ENCODE measurements at places on chromosomes 3 and 15.

DNA sequence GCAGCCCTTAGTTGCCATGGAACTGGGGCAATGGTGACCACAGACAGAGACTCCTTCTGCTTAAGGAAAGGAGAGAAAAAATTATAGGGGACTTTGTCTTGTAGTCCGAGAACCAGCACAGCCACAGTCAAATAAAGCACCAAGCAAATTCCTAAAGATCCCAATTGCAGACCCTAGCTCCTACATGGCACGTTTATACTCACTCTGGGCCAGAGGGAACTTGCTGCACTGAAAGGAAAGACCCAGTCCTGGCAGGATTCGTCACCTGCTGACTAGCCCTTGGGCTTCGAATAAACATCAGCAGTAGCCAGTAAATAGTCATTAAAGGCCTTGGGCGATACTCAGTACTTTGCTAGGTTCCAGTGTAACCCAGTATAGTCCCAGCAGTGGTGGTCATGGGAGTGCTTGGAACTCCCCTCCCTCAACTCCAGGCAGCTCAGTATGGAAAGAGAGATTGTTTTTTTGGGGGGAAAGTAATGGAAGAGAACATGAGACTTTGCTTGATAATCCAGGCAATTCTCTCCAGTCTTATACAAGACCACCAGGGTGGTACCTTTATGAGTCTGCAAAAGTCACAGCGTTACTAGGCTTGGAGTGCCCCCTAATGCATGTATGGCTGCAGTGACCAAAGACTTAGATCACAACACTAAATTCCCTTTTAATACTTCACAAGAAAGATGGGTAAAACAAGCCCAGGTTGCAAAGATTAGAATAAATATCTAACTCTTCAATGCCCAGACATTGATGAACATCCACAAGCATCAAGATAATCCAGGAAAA, 66.4 kb upstream of the AGTR1 start:
- DNase-seq, result no peak

DNA sequence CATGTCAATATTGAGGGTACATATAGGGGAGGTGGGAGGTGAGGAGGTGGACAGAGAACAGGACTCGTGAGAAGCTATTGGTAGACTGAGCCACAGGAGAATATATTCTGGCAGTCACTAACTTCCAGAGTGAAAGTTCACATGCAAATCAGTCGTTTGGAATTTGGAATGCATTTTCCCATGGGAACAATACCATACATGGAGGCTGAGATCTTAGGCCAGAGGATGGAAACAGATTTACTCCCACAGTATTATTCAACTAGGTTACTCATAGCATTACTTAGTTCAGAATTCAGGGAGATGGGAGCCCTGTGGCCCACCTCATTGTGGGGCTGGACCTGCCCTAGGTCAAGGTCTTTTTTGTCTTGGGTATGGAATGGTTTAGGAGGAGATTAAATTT, 36.4 kb upstream of the ABHD2 start:
- no peak for DNase-seq

- DNase-seq, result no peak
Measured at GRCh38 chr15:65372787-65373067, 5.1 kb downstream of the IGDCC3 start.

DNA sequence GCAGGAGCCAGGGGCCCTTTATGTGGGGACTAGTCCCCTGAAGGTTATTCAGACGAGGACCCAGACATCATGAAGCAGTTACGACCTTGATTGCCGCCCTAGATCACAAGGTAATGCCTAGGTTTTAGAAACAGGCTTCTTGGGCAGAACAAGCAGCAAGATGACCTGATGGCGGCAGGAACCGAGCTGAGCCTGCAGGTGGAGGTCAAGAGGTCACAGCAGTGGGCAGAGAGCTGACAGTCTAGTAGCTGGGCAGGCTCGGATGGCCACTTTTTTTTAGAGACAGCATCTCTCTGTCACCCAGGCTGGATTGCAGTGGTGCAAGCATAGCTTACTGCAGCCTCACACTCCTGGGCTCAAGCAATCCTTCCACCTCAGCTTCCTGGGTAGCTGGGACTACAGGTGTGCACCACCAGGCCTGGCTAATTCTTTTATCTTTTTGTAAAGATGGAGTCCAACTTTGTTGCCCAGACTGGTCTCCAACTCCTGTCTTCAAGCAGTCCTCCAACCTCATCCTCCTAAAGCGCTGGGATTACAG, 83.5 kb upstream of the ABHD17C start:
- no peak for DNase-seq

DNA sequence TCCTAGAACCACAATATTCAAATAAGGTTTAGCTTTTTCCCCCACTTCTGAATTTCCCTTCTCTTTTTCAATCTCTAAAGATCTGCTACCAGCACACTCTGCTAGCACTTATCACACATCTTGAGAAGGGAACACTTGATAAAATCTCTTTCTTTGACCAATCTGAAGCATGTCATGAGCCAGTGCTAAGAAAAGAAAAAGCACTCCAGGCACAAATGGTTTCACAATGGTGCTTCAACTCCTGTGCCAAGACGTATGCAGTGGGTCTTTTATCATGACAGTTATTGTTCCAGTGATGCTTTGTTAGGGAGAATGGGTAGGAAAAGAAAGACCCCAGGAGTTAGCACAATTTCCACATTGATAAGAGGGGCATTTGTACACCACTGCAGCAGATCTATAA, 248.4 kb downstream of the ZNF385D start:
- no peak for DNase-seq

DNA sequence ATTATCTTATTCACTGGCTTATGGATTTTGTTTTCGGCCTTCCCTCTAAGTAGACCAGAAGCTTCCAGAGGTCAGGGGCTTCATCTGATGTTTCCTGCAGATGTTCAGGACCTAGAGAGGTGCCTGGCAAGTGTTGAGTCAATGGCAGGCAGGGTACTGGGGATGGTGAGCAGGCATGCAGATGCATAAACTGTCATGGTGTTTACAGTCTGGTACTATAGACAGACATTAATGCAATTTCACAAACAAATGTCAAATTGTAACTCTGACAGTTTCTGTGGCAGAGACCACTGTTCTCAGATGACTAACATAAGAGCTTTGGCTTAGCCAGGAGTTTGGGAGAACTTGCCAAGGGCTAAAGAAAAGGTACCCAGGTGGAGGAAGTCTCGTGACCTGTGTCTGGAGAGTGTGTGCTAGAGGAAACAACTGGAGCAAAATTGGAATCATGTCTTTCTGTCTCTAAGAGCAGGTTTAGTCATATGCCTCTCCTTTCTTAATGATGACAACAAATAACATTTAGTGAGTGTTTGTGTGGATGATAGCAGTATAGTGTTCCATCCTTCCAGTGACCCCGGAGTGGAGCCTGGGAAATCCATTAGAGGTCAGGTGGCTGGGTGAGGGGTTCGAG, 53.7 kb upstream of the TRAK1 start:
- DNase-seq, result no peak

DNA sequence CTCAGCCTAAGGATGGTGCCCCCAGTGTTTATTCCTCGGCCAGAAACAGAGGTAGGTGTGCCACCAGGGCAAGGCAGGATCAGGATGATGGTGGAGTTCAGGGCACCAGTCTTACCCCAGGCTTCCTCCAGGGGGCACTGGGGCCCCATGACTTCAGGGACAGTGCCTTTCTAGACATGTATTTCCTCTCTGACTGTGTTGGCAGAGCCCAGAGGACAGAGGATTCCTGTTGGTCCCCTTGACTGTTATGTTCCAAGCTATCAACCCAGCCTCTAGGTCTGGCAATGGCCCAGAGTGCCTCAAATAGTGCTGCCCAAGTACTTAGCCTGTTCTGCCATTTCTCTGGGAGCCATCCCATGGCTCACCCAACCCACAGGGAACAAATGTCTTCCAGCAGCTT, 2.8 kb downstream of the HEMK1 start:
- DNase-seq, result peak; percentile 78

- peak; percentile 64 for DNase-seq
Measured at GRCh38 chr15:84736375-84736774, 12.0 kb upstream of the ZNF592 start.

- DNase-seq, result no peak
Measured at GRCh38 chr3:132382688-132383194, 34.6 kb upstream of the DNAJC13 start.

DNA sequence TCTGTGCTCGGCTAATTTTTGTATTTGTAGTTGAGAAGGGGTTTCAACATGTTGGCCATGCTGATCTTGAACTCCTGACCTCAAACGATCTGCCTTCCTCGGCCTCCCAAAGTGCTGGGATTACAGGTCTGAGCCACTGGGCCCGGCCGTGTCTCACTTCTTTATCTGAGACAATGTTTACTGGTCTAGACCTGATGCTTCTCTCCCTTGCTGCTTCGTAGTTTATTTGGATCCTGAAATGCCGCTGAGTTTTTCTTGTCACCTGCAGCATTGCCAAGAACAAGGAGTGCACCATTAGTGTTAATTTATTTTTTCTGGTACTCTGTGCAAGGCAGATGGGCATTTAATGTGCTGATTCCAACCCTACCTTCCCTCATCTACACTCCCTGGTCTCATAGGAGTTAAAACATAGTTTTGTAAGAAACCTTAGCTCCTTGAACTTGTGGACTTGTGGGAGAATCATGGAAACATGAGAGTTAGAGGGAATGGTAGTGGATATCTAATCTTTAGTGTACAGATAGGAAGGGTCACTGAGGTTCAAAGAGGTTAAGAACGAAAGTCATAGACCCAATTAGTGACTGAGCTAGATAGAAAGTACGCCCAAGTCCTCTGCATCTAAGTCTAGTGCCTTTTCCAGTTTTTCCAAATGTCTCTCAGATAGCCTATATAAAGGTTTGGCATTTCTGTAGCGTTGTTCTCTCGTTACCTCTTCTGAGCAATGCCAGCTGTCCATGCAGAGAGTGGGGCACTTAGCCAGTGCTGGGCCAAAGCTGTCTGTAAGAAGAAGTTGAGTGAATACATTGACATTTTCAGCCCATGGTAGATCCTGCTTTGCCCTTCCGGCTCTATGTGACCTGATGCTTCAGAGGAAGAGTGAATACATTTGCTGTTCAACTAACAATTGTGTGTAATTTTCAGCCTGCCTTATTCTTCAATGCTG, 244.1 kb downstream of the LPP start:
- no peak for DNase-seq

DNA sequence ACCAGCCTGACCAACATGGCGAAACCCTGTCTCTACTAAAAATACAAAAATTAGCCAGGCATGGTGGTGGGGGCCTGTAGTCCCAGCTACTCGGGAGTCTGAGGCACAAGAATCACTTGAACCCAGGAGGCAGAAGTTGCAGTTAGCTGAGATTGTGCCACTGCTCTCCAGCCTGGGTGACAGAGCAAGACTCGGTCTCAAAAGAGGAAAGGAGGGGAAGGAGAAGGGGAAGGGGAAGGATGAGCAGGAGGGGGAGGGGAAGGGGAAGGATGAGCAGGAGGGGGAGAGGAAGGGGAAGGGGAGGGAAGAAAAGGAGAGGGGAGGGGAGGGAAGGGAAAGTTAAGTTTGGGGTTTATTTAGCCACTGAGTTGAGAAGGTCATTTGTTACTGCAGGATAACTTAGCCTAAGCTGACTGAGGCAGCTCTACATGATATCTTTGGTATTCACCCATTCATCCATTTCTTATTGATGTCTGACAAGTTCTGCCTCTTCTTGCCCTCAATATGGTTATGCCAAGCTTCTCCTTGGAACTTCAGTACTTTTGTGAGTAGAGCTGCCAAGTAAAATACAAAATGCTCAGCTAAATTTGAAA, 15.9 kb upstream of the ABHD2 start:
- DNase-seq, result no peak

GRCh38 chr3:21235491-21235890, 515.5 kb downstream of the ZNF385D start:
- no peak for DNase-seq

DNA sequence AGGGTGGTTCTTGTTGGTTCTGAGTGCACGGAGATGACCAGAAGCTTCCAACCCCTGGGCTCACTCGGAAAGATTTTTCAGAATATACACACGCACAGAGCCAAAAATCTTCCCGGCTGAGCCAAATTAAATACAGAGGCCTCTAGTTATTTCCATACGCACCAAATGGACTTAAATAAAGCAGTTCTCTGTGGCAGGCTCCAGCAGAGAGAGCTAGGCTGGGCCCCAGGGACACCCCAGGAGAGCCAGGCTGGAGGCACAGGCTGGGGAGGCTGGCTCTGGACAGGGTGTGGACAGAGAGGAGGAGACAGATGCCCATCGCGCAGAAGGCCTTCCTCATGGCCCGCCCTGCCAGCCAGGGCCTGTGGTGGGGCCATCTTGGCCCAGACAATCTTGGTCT, 115.9 kb downstream of the IQSEC1 start:
- no peak for DNase-seq

GRCh38 chr3:104916971-104917370, 449.7 kb upstream of the ALCAM start:
- no peak for DNase-seq

DNA sequence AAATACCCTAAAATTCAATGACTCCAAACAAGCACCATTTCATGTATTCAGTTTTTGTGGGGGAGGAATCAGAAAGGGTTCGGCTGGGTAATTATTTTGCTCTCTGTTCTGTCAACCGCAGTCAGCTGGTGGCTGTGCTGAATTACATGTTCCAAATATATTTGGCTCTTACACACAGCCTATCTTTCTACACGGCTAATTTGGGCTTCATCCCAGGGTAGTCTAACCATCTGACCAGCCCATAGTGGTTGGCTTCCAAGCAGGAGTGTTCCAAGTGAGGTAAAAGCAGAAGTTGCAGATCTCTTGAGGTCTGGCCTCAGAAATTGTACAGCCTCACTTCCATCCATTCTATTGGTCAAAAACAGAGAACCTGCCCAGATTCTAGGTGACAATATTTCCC, 760.8 kb upstream of the SEMA6D start:
- no peak for DNase-seq

GRCh38 chr3:148998715-148999423, 7.5 kb downstream of the GYG1 start:
- no peak for DNase-seq

GRCh38 chr3:107458871-107459270, 63.9 kb upstream of the BBX start:
- DNase-seq, result no peak

GRCh38 chr3:46861605-46862368, 1.5 kb downstream of the MYL3 start:
- DNase-seq, result no peak

DNA sequence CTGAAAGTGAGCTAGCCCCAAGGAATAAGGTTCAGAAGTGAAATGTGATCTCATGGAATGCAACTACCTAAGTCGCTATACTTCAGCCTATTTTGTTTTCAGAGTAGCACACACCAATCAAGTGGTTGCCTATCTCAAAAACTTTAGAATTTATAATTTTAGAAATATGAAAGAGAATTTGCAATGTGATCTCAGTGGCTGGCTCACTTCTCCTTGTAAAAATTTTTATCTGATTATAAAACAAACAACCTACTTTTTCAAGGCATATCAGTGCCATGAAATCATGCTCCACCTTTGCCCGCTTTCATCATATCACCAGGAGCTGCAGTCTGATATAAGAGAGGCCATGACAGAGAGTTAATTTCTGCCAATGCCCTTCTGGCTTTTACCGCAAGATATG, 47.3 kb downstream of the CLDN11 start:
- DNase-seq, result no peak

Data from activated T-cell treated with anti-CD3 and anti-CD28 coated beads for 24 hours (primary cell).